KBM-7 (cell line): ENCODE measurements at places on chromosomes 1 and 21.
A peak's percentile ranks its signal among the peaks of the same experiment; 100 is the strongest.

GRCh38 chr1:43311521-43311920, 10.7 kb downstream of the TIE1 start:
- DNase-seq: no peak

DNA sequence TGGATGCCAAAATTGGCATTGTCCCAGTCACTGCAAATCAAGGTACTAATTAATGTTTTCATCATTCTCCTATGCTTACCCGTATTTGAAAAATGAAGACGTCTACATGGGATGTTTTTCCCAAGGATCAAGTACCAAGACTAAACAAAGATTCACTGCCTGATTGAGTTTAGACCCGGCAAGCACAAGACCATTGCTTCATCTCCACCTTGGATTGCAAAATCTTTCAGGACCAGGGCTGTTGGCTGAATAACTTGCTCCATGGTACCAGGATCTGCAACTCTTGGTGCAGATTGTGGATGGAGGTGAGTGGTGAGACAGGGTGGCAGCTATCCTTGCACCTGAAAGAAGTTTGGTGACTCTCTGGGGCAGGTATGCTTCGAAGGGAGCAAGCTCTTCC, 122.5 kb upstream of the ETS2 start:
- no peak for DNase-seq

- no peak for DNase-seq
Measured at GRCh38 chr1:168410464-168410863, 129.8 kb downstream of the TBX19 start.

DNA sequence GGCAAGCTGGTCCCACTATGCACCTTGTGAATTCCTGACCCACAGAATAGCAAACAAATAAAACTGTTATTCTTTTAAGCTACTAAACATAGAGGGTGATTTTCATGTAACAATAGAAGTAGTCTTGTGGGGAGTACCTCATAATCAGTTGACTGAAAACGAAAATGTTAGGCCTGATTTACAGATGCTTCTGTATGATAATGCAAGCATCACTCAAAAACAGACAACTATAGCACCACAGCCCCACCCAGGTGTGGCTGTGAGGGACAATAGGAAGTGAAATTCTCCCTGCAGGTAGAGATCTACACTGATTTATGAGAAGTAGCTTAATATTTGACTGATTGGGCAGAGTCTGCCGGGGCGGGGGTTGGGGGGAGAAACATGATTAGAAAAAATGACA, 26.5 kb upstream of the KRTAP19-8 start:
- no peak for DNase-seq

DNA sequence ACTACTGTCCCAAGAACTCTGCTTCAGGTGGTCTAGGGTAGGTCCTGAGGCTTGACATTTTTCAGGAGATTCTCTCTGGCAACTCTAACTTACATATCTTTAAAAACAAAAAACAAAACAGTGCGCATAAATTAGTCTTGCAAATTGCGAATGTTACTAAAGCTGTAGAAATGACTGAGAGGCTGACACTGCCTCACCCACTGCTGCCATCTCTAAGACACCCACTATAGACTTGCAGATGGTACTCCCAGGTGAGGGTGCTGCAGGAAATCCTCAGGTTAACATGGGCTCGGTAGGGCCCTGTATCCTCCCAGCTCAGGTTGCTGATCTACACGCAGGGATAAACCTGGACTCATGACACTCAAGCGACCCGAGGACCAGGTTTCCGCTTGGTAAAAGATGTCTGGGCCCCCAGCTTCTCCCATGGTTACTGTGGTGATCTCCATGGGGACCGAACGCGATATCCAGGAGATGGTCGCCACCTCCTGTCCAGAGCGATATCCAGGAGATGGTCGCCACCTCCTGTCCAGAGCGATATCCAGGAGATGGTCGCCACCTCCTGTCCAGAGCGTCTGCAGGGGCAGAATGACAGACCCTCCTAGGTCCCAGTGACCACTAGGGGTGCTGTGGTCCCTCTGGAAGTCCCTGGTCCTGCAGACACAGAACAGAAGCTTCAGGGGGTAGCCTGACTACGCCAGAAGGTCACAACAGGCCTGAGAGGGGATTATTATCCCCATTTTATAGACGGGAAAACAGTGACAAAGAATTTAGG, 16.2 kb upstream of the LY9 start:
- peak; percentile 47 for DNase-seq
